Astrocyte (in vitro differentiated cells and primary cell): ENCODE measurements at places on chromosomes 5 and 9. TPM values are rescaled to one million over a fixed set of nuclear protein-coding genes. Genes with fewer than 3 reads are reported as not detected.
A peak's percentile ranks its signal among the peaks of the same experiment; 100 is the strongest.

The WDR41 gene
- 115 and 132 TPM in 2 replicates for total RNA-seq

The ADAMTS19 gene
- total RNA-seq: 0.61 and 0.87 TPM in 2 replicates

The SHROOM1 gene
- 5.0 TPM in 2 replicates for total RNA-seq

DNA sequence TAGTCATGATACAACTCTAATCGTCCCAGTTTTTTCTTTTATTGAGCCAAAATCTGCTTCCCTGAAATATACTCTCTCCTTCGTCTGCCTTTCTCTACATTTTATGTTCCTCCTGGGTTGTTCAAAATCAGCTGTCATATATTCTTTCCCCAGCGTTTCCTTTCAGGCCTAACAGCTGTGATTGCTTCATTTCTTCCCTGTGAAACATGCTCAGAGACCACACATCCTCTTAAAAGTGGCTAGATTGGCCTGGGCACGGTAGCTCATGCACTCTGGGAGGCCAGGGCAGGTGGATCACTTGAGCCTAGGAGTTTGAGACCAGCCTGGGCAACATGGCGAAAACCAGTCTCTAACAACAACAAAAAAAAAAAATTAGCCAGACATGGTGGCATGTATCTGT, 25.1 kb downstream of the NFX1 start:
- no peak for DNase-seq

DNA sequence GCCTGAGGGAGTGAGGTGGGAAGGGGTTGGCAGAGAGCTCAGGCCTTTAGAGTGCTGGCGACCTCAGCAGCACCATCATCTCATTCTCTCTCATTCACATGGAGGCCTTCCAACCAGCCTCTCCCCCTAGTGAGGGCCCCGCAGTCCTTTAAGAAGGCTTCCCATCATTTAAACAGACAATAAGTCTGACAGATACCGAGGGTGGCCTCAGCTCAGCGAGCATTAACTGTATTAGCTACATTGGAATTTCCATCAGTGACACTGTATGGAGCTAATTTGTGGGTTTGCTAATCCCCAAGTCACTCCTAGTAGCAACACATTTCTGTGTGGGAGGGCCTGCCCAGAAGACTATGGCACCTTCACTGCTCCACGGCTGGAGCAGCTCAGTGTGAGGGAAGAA, 75.8 kb downstream of the INSYN2B start:
- DNase-seq: no peak

GRCh38 chr5:149656576-149657182, 73.4 kb upstream of the PPARGC1B start:
- no peak for DNase-seq

DNA sequence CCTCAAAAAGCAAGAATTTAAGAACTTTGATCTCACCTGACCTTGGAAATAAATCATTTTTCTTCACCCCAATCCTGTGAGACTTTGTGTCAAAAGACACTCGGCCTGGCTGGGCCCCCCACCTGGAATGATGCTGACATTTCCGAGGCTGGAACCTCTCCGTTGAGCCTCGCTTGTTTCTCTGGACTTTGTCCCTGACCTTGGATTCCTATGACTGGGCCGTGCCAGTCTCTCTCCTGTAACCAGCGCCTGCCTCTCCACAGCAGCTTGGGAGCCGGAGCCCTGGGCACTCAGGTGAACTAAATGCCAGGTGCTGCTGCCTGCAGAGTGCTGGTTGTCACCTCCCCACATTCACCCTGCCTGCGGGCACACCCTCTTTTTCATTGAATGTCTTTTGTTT, 62.7 kb downstream of the RETREG1 start:
- no peak for DNase-seq

DNA sequence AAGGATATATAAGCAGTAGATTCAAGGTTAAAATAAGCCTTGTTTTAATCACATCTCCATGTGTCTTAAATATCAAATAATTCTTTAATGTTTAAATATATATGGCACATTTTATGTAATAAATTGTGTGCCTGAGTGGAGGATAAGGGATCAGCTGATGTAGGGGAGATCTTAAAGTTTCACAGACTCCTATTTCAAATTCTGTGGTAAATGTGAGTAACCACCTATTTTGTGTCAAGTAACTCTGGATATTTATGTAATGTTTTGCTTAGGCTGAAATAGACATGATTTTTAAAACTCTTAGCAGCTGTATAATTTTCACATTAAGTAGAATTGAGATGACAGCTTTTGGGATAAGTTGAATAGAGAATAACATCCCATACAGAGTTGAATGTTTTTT, 41.3 kb upstream of the ITGA2 start:
- peak; percentile 40 for DNase-seq
